Spinal cord (tissue), 10 donors: ENCODE measurements at places on chromosomes 1 and 21.

- DNase-seq: no peak
Observed at GRCh38 chr1:15477646-15478212, 1.8 kb downstream of the CELA2B start.

DNA sequence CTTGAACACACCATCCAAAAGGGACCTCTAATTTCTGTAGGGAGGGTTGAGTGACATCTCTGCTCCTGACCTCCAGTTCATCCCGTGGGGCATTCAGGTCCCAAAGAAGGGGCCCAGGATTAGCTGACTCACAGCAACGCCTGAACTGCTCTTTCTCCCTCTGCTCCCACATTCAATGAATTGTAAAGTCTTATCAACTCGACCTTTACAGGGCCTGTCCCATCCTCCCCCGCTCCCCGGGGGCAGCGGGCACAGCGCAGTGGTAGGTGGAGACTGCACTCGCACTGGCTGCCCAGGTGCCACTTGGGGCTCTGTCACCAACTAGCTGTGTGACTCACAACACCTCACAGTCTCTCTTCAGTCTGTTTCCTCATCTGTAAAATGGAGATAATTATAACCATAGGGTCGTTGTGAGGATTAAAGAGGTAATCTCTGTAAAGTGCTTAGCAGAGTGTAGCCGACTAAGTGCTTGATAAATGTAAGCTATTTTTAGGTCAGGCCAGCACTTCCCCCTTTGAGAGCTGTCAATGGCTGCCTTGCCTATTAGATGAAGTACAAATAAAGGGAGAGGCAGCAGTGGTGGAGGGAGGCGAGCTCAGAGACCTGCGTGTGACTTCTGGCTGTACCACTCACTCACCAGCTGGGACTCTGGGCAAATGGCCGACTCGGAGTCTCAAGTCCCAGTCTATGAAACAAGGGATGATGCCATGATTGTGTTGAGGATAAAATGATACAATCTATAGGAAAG is 637 bp upstream of the MYBPHL start:
- DNase-seq: no peak

DNA sequence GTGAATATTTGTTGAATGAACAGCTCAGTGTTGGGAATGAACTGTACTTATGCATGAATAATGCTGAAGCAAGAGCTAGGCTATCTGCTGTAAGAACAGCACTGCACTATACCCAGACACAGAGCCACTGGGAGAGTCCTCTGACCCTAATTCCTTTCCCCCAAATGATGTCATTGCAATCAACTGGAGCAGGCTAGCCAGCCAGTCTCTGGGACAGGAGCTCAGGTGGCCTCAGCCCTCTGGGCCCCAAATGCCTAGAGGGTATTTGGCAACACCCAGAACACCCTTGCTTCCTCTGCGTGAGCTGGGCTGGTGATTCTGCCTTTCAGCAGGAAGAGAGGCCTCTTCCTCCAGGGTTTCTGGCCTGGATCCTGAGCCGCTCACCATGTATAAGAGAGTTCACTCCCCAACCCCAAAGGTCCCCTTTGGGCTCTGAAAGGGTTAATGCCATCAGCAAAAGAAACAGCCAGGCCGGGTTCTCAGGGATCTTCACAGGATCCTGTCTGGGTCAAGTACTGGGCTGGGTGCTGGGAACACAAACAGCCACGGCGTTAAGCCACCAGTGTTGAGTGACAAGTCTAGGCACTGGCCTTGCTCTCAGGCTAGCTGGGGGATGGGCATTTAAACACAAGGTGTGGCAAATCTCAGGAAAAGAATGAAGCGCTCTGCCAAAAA is 3.7 kb upstream of the PADI4 start:
- no peak for DNase-seq

DNA sequence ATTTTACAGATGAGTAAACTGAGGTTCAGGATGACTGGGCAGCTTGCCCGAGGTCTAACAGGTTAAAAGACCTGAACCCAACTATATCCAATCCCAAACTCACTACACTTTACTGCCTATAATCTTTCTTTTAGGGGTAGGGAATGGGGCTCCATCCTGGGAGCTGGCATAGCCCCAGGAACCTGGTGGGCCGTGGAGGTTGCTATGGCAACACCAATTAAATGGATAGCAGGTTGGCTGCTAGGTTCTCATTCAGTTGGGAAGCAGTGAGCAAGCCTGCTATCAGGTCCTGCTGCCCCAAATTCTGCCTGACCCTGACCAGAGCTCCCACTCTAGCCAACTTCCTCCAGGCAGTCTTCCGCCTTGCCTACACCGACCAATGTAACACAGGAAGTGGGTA is 40.9 kb downstream of the LRP8 start:
- no peak for DNase-seq

- DNase-seq: no peak
Observed at GRCh38 chr1:165942062-165942461, 114.6 kb downstream of the UCK2 start.

- no peak for DNase-seq
Observed at GRCh38 chr21:28311411-28312190, 681.1 kb downstream of the LTN1 start.
